Hypothalamus (tissue), 51 donors: ENCODE measurements at places on chromosomes 4 and X.

- DNase-seq = no peak
These were observed 77.0 kb downstream of the PALLD start for GRCh38 chr4:168573870-168574269.

DNA sequence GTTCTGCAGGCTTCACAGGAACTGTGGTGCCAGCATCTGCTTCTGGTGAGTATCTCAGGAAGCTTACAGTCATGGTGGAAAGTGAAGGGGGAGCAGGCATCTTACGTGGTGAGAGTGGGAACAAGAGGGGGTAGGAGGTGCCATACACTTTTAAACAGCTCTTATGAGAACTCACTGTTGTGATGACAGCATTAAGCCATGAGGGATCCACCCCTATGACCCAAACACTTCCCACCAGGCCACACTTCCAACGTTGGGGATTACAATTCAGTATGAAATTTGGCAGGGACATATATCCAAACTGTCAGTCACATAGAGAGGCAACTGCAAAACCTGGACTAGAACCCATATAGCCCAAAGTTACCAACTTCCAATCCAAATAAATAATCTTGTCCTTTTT lies 43.1 kb upstream of the ZCCHC12 start:
- DNase-seq = no peak

DNA sequence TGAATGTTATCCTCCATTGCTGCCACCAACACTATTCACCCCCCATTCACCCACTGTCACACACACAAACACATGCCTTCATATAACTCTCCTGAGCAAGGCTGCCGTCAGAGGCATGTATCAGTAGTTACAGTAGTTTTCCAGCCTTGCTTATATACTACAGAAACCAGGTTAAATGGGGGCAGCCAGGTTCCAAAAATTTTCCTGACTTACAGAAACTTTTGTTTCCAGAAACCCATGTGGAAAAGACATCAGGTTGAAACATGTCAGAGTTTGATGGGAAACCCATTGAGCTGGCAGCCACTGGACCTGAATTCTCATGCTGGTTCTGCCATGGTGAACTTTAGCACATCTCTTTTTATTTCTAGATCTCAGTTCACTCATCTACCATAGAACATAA lies 64.0 kb downstream of the COX18 start:
- DNase-seq = no peak

DNA sequence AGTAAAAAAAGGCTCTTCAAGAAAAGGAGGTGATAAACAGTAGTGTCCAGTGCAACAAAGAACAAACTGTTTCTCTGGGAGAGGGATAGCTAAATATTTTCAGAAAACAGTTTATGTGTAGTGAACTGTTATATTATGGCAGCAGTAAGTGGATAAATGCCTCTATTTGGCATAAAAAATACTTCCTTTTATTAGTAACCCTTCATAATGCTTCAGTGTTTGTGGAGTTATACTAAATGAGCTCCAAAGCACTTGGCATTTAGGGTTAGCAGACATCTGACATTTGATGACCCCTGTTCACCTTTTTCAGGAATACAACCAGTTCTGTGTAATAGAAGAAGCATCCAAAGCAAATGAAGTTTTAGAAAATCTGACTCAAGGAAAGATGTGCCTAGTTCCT lies 31.9 kb downstream of the TRAPPC11 start:
- no peak for DNase-seq

DNA sequence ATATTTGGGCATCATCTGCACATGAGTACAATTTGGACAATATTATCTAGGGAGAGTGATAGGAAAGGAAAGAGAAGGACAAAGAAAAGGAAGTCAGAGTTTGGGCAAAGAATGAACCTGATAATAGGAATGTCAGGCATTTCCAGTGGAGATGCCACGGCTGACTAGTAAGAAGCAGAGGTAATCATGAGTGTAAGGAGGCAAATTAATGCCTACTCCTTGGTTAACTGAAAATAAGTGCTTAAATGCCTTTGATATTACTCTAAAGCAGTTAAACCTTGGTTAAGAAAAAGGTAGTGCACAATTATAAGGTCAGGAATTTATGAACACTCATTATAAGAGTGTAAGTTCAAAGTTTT lies 99.2 kb upstream of the DDIT4L start:
- DNase-seq = no peak

DNA sequence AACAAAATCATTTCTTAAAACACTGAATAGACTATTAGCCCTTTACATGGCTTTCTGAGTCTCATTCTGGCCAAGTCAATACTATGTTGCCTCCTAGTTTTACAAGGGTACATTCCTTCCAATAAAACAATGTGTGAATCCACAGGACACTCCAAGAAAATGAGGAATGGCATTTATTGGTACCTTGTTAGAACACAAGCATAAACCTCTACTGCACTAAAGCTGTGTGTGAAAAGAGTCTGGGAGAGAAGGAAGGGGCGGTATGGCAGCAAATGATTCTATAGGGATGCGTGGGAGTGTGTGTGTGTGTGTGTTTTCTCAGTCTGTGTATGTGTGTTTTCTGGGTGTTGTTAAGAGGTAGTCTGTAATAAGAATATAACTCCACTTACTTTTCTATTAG lies 48.9 kb downstream of the CXCL1 start:
- DNase-seq = no peak

DNA sequence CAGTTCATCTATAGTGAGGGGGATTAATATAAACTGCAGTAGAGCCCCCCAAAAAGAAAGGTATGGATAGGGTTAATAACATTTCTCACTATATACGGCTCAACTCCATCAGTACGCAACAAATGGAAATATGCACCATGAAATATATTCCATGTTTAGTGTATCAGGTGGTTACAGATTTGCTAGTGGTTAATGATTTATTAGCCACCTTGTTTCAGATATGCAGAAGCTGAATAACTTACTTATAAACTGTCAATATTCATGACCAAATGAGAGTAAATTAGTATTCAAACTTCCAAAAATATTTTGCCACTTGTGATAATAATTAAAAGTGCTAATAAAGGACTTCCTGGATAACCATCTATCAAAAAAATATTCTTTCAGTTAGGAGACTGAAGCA lies 14.8 kb downstream of the AMTN start:
- DNase-seq = no peak

DNA sequence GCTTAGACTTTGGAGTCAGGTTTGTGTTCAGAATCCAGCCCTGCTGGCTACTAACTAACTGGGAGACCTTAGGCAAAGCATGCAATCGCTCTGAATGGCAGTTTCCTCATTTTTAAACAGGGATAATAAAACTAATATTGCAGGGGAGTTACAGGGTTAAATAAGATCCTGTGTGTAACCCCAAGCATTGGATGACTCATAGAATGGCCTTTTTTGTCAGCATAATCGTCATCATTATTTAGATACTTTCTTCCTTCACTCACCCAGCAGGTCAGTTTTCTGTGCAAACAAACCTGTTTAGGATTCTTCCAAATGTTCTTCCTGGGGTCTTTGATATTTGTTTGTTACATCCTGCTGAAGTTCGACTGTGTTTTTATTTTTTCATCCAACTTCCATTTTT lies 208.2 kb downstream of the EVC2 start:
- no peak for DNase-seq

- DNase-seq = no peak
These were observed 448.1 kb upstream of the TRAM1L1 start for GRCh38 chr4:117533501-117533900.

GRCh38 chr4:21802406-21802805 lies 146.2 kb downstream of the KCNIP4 start:
- no peak for DNase-seq

DNA sequence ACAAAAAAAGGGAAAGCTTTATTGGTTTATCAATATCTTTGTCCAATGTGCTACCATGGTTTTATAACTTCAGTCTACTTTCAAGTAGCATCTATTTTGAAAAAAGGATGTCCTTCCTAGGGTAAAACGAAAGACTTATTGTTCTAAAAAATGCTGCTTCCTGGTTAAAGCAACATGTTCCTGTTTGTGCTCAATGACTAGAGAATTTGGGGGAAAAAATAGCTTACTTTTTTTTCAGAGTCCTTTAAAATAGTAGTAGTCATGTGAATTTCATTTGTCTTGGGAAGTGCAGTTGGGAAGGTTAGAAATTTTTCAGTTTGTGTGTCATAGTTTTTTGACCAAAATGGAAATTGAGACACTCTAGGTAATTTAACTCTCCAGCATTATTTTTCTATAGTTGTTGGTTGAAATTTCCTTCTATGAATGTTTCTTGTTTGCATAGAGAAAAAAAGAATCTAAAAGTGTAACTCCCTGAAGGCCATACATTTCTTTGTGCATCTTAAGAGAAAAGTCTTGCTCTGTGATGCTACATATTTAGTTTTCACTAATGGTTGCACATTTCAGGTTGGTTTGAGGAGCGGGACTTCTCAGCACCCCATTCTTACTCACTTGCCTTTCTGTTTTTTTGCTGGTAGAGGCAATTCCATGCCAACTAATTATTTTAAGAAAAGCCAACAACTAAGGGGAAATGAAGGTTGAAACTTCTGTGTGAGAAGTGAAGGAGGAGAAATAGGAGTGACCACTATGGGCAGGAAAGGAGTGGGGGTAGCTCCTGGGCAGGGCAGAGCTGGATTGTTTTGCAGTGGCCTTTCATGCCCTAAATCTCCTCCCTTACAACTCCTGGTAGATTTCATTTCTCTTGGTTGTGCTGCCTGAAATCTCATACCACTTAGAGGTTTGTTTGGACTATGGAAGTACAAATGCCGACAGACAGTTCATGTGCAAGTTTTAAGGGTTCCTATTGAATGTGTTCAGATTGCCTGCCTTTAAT lies 76.4 kb downstream of the RAPGEF2 start:
- DNase-seq = no peak

DNA sequence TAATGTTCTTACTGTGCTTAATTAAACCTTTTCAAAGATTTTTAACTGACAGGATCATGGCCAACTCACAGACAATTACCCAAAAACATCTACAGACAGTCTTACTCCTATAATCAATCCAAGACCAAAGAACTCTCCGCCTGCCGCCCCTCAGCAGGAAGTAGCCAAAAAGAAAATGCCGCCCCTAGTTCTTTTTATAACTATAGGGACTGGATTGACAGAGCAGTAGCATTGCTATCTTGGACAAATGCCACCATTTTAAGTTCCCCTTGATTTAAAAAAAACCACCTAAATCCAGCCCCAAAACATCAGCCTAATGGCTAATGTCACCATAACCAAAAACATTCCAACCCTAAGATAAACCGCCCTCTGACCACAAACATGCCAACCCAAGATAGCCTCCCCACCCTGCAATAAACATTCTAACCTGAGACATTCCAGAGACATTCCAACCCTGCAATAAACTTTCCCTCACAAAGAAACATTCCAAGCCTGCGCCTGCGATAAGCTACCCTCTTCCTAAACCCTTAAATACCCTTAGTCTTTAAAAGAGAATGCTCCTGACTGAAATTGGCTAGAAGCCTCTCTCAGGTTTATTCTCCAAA lies 77.0 kb downstream of the COQ2 start:
- no peak for DNase-seq

DNA sequence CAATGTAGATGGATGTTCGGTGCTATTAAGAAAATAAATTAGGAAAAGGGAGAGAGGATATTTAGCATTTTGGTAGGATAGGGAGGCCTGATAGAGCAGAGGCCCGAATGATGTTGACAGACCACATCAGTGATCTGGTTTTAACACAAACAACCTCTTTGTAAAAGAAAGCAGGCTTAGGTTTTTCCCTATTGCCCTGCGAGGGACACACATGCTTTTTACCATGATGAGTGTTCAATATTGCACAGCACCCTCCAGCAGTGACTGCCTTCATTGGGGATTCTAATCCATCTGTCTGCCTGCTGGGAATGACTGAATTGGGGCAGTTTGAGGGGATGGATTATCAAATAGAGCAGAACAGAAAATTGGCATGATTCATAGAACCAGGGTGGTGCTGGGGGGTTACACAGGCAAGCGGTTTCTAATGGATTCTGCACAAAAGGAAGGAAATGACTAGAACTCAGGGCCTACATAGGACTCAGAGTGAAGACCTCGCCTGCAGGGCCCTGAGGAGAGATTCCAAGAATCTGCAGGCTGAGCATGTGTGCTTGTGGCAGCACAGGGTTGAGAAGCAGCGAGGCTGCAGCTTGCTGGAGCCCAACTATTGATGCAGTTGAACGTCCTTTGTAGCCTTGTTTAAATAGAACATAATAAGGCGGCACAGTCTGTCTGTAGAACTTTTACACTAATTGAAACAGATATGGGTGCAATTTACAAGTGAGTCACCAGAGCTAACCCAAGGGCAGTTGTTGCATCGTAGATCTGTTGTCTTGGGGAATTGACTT lies 58.0 kb downstream of the RHOH start:
- DNase-seq = no peak

GRCh38 chrX:38796946-38797345 lies 4.3 kb upstream of the MID1IP1 start:
- no peak for DNase-seq

- no peak for DNase-seq
These were observed 86.4 kb downstream of the DHRSX start for GRCh38 chrX:2414384-2414783.

DNA sequence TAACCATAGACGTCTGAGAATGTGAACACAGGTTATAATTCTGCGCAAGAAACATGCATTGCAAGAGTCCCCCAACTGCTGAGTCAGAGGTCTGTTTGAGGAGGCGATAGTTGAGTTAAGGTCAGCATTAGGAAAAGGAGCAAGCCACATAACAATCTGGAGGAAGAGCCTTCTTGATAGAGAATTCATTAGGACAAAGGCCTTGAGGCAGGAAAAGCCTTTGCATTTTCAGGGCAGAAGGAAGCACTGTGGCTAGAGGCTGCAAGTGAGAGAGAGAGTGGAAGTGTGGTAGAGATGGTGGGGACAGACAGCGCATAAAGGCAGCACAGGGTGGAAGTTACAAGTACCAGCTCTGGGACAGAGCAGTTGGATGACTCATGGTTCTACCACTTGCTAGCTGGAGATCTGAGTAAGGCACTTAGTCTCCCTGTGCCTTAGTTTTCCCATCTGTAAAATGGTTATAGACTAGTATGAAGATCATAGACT lies 125.8 kb upstream of the LNX1 start:
- DNase-seq = no peak

DNA sequence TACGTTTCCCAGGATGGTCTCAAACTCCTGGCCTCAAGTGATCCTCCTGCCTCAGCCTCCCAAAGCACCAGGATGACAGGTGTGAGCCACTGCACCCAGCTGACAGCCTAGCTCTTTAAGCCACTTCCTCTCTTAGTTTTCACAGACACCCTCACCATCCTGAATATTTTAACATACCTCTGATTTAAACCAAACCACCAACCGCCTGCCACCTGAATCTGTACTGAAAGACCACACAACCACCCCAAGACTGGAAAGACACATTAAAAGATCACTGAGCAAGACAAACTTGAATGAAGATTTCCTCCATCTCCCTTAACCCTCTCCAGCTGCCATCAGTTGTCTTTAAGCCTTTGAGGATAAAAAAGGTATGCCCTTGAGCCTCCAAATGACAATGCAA lies 110.6 kb downstream of the SH3KBP1 start:
- no peak for DNase-seq

DNA sequence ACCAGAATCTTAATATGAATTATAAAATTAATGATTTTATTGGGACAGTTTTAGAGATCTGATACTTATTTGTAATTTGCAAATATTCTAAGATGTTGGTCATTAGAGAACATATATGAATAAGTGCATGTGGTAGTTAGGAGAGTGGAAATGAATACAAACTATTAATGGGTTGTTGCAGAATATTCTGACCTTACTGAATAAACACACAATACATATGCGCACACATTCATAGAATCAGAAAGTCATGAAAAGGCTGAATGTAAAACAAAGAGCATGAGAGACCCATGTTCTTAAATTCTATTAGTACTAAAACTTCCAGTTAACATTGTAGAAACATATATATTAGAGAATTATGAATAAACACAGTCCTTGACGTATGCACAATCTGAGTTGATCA lies 301.7 kb upstream of the TRAM1L1 start:
- DNase-seq = no peak
